Chondrocyte (in vitro differentiated cells): ENCODE measurements at places on chromosomes 2 and 18. TPM values are rescaled to one million over a fixed set of nuclear protein-coding genes. Genes with fewer than 3 reads are reported as not detected.

The DNAH6 gene
- 0.12 TPM in 1 of 3 replicates, not detected in the others for total RNA-seq

The KCNG2 gene
- not detected in 3 replicates for total RNA-seq

The TEKT4 gene
- total RNA-seq, result not detected in 3 replicates

The ABHD1 gene
- 0.30 to 0.44 TPM (median 0.31 TPM) in 3 replicates for total RNA-seq

The LRRC30 gene
- total RNA-seq, result not detected in 3 replicates

The FN1 gene
- total RNA-seq, result 30,644 to 36,263 TPM (median 31,288 TPM) in 3 replicates

The PASK gene
- 4.4 to 13.8 TPM (median 4.5 TPM) in 3 replicates for total RNA-seq

The OSBPL1A gene
- 27.7 to 37.5 TPM (median 33.3 TPM) in 3 replicates for total RNA-seq

The CRYGC gene
- not detected in 3 replicates for total RNA-seq

DNA sequence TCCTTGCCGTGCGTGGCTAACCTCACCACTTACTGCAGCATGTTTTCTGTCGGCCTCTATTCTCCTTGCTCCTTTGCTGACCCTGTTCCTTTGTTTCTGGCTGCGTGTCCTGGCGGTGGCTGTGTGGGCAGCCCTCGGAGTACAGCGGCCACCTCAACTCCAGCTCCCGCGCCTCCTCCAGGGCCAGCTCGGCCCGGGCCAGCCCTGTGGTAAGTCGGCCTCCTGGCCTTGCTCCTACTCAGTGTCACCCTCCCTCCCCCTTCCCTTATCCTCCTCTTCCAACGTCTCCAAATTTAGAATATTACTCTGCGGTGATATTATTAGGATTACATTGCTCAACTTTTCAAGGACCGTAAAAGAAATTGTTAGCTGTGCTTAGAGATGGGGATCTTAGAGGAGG lies 59.5 kb upstream of the RBM44 start:
- DNase-seq, result no peak

DNA sequence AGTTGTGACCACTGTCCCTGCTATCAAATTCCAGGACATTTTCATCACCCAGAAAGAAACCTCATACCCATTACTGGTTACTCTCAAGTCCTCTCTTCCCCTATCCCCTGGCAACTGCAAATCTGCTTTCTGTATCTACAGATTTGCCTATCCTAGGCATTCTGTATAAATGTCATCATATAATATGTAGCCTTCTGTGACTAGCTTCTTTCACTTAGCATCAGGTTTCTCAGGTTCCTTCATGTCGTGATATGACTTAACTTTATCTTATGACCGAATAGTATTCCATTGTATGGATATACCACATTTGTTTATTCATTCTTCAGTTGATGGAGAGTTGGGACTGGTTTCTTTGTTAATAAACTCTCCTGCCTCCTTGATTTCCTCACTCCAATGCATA lies 60.5 kb downstream of the PMAIP1 start:
- no peak for DNase-seq

GRCh38 chr2:134665727-134666506 lies 52.9 kb downstream of the TMEM163 start:
- DNase-seq, result no peak

DNA sequence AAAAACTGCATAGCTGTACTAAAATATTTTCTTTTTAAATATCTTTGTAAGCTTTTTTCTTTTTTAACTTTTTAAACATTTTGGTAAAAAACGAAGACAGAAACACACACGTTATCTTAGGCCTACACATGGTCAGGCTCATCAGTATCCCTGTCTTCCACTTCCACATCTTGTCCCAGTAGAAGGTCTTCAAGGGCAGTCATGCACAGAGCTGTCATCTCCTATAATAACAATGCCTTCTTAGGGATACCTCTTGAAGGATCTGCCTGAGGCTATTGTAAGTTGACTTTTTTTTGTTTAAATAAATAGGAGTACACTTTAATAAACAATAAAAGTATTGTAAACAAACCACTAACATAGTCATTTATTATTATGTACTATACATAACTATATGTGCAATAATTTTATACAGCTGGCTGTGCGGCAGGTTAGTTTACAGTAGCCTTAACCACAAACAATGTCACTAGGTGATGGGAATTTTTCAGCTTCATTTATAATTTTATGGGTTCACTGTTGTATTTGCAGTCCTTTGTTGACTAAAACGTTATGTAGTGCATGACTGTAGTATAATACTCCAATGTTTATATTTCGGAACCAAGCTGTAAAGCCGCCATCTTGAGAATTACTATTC lies 124.4 kb downstream of the MAP4K4 start:
- no peak for DNase-seq

DNA sequence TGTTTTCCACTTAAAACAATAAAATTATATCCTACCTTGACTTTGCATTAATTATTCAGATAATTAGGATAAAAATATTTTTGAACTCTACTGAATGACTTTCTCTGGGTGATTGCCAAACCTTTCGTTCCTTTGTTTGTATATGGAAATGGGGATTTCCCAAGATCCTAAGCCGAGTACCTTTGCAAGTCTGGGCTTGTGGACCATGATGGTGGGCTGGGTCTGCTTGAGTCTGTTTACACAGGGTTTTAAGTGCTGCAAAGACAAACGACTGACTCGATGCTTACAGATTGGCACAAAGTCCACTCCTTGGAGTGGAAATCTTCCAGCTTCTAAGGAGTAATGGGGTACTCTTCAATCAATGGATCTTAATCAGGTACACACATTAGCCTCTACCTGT lies 659.5 kb downstream of the TSN start:
- no peak for DNase-seq

- no peak for DNase-seq
Observed at GRCh38 chr2:118992740-118993391, 50.9 kb downstream of the MARCO start.

DNA sequence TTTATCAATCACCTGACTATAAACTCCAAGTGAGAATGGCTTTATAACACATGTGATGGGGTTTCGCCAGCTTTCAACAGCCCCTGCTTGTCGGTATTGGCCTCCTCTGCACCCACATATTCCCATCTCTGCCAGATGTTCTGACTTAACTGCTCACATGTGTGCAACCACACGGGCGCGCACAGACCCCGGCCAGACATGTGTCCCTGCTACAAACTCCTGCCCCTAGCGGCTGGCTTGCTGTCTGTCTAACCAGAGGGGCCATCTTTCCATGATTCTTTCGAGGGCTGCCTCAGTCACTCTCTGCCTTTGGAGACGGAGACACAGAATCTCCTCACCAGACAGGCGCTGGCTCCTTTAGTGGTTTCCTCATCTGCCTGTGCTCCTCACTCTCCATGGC lies 15.3 kb downstream of the STON1 start:
- DNase-seq, result no peak

GRCh38 chr18:49018554-49019445 lies 68.0 kb upstream of the SMAD7 start:
- peak; percentile 88 for DNase-seq

DNA sequence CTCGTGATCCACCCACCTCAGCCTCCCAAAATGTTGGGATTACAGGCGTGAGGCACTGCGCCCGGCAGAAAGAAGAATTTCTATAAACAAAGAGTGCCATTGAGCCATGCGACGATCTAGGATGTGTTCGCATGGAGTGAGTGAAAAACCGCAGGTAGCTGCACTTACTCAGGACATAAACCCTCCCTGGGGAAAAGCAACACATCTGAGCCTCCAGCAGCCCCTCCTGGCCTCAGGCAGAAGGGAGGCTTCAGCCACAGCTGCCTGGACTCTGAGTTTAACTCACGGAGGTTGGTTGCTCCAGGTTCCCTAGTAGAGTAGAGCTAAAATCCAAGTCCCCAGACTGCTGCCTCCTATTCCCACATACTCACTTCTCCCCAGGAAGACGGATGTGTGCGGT lies 11.3 kb upstream of the STK25 start:
- DNase-seq, result no peak

DNA sequence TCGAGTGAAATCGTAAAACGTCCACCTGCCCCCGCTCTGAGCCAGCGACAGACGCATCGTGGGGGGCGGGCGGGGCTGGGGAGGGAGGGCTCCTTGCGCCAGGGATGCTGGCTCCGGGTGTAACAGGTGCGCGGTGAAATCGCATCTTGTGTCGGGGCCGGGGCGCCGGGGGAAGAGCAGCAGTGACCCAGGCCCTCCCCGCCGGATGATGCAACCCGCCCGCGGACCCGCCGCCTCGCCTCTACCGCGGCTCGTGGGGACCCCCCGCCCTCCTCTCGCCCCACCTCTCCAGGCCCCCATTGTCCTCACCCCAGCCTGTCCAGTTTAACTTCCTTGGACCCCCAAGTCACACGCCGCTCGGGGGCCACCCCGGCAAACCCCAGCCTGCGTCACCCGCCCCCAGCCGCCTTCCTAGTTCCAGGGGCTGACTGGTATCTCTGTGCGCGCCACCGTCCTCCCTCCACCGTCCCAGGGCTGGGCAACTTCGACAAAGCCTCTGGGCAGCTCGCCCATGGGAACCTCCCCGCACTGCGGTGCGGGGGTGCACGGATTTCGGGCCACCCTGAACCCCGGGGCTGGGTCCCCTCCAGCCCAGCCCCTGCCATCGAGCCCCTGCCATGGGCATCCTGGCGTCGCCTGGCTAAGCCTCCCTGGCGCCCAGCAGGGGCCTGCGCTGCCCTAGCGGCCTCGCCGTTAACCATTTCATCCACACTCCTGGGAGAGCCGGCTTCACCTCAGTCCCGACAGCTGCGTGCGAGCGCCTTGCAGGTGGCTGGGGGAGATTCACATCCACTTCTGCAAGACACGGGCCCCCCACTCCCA lies 799 bp upstream of the KIF1A start:
- DNase-seq, result no peak

DNA sequence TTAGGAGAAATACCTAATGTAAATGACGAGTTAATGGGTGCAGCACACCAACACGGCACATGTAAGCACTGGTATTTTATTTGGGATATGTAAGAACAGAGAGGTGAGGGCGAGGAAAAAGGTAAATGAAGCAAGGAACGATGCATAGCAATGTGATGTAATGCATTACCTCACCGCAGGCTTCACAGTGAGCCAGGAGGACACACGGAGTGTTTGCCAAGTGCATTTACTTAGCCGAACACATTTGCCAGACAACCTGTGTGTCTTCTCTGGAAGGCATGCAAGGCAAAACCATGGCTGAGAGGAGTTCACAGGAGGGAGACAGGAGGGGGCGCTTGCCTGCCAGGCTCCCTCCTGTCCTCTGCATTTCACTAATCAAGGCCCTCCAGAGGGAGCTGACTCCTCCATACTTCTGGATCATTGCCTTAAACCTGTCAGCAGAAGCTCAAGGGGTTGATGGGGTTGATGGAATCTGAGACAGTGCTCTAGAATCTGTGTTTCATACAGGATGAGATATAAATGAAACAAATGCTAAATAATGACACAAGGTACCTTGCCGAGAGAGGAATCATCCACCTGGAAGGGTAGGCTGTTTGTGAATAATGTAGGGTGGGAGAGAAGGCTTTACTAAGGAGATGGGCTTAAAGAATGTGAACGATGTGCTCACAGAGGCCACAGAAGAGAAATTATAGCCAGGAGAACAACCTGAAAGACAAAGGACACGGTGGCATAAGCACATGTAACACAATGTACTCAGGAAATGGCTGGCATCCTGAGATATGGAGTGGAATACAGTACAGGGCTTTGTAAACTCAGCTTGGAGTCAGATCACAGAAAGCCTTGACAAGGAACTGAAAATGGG lies 9.1 kb upstream of the TPRKB start:
- DNase-seq, result no peak

DNA sequence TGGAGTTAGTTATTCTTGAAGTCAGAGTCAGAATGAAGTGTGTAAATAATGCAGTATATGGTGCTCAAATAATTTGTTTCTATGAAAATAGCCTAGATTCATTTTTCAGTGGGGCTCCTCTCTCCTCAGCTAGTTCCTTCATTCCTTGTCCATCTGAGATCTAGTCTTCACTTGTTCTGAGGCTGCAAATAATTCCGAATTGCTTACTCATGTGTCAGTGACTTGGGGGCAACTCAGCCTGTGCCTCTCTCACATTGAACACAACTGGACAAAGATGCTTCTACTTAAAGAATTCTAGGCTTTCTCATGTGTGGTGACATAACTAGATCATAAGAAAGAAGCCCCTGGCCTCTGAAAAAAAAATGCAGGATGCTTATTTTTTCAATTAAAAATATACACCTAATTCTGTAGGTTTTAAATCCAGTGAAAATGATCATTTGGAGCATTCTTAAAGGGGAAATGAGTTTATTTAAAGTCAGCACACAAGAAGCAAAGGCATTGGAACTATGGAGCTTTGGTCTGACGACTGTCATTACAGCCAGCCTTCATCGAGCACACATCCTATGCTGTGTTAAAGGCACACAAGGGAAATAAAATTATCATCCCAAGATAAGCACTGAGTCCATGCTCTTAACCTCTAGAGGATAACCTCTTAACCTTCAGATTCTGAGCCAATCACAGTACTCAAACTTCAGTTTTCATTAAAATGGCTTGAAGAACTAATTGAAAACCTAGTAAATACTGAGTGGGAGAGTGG lies 24.8 kb upstream of the SCN7A start:
- no peak for DNase-seq

DNA sequence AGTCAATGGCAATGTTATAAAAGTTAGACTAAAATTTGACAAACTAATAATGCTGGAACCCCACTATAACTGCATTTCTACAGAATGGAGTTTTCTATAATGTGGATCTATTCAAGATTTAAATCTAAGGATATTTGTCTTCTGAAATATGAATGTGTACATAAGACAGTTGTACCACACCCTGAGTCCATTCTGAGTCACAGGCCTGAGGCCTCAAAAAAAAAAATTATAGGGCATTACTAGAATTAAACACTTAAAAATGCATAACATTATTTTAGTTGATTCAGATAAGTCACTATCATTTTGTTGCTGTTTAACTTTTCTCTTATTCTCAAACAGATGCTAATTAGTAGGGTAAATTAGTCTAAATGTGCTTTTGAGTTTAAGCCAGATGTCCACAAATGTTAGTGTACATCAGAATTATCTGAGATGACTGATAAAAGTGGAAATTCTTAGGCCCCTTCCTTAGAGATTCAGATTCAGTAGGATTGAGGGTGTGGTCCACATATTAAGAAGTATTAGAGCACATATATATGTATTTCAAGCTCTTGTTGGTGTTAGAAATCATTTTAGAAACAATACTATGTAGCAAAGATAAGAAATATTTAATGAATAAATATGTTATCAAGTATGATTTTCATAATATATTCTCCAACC lies 42.4 kb upstream of the COL5A2 start:
- DNase-seq, result no peak

DNA sequence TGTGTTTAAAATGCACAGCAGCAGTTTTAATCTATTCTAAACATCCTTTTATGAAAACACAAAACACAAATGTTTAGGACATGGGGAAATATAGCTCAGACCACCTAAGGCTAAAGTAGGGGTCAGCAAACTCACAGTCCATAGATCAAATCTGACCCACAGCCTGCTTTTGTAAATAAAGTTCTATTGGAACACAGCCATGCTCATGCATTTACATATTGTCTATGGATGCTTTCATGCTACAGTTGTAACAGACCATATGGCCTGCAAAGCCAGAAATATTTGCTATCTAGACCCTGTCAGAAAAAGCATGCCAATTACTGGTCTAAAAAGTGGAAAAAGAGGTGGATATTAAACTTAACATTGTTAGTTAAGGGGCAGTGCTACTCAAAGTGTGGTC lies 1105.4 kb upstream of the KLHL29 start:
- no peak for DNase-seq

- DNase-seq, result no peak
Observed at GRCh38 chr2:71776227-71776626, 322.9 kb downstream of the DYSF start.

GRCh38 chr2:18262601-18263000 lies 297.9 kb downstream of the RDH14 start:
- no peak for DNase-seq

- no peak for DNase-seq
Observed at GRCh38 chr2:53969285-53969967, 1.4 kb downstream of the PSME4 start.

- no peak for DNase-seq
Observed at GRCh38 chr18:53701697-53702096, 522.8 kb downstream of the MBD2 start.
